ENCODE measurements at places on chromosomes 6 and 20.

- DNase-seq, result no peak
These were observed 63.2 kb upstream of the TIAM2 start for GRCh38 chr6:154931711-154932424.

- no peak for DNase-seq
These were observed 16.7 kb upstream of the NCOA6 start for GRCh38 chr20:34842143-34842542.

GRCh38 chr6:134689641-134690040 lies 260.3 kb downstream of the ALDH8A1 start:
- DNase-seq, result no peak

DNA sequence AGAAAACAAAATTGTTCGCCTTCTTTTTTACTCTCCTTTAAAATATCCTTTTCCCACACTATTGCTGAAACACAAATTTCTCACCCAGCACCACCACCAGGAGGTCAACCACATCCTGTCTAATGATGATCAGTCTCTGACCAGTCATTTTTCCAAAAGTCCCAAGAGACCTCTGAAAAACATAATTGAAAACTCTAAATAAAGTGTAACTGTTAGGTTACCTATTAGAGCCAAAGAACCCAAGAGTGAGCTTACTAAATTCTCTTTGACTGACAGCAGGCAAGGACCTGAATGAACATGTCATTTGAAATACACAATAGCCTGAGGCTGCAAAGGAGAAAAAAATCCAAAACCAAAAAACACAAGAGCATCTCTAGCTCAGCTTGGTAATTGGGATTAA lies 735.4 kb downstream of the CBLN4 start:
- no peak for DNase-seq

GRCh38 chr20:51532577-51533191 lies 9.8 kb downstream of the NFATC2 start:
- peak; percentile 57 for DNase-seq

DNA sequence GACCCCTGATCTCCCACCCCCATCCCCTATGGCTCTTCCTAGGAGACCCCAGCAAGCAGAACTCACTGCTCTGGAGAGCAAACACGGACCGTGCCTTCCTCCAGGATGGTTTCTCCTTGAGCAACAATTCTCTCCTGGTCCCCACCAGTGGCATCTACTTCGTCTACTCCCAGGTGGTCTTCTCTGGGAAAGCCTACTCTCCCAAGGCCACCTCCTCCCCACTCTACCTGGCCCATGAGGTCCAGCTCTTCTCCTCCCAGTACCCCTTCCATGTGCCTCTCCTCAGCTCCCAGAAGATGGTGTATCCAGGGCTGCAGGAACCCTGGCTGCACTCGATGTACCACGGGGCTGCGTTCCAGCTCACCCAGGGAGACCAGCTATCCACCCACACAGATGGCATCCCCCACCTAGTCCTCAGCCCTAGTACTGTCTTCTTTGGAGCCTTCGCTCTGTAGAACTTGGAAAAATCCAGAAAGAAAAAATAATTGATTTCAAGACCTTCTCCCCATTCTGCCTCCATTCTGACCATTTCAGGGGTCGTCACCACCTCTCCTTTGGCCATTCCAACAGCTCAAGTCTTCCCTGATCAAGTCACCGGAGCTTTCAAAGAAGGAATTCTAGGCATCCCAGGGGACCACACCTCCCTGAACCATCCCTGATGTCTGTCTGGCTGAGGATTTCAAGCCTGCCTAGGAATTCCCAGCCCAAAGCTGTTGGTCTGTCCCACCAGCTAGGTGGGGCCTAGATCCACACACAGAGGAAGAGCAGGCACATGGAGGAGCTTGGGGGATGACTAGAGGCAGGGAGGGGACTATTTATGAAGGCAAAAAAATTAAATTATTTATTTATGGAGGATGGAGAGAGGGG lies 1.4 kb downstream of the LTA start:
- DNase-seq, result no peak

DNA sequence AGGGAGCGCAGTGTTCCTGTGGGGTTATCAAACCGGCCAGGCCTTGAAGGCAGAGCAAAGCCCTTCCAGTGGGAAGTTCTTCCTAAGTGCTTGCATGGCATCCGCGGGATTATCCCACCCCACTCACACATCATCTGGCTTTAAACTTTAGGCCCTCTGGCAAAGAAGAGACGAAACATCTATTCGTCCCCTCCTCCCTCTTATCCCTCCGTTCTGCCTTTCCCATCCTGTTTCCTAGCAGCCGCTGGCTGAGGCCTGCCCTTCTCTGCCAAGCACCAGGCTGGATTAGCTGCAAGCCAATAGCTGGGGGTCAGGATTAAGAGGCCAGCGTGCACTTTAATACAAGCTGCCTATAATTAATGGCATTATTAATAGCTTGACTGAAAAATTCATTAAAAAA lies 621.0 kb downstream of the PKHD1 start:
- no peak for DNase-seq

- DNase-seq, result no peak
These were observed 81.0 kb downstream of the NDUFAF5 start for GRCh38 chr20:13865791-13866351.

DNA sequence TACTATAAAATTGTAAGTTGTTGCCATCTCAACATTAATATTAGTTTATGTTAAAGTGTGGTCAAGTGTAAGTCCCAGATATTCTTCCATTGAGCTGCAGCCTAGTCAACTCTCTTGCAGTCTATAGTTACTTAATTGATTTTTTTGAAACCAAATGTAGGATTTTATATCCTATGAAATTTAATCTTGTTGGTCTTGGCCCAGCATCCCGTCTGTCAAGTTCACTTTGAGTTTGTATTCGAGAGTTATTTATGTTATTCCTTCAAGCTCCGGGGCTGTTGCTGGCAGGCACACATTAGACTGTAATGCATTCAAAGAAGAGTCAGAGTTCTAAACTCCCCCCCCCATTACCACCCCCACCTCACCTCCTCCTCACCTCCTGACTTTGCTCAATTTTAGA lies 71.0 kb upstream of the SPACA1 start:
- no peak for DNase-seq

Measured in CD4-positive, alpha-beta T cell treated with Interleukin-21 for 1 hour (primary cell).